ENCODE measurements at places on chromosomes 16 and 17.

DNA sequence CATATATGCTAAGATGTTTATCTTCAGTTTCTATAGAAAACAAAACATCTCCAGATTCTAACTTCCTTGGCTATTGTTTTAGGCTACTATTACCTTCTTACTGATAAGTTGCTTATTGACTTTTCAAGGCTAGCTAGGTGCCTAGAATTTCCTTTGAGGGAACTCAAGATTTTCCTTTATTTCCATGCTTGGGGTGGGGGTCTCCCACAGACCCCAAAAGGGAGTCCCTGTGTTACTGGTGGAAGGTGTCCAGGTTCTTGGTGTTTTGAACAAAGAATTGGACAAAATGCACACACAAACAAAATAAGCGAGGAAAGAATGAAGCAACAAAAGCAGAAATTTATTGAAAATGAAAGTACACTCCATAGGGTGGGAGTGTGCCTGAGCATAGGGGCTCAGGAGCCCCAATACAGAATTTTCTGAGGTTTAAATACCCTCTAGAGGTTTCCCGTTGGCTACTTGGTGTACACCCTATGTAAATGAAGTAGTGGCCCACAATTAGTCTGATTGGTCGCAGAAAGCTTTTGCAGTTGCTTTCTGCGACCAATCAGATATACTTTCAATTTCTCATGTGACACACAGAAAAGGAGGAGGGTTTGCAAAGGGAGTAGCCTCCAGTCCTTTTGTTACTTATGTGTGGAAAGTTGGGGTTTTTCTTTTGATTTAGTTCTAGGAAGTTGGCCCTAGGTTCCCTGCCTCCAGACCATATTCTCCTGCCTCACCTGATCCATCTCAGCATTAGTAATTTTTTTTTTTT lies 67.5 kb downstream of the MARF1 start:
- no peak for DNase-seq

- no peak for DNase-seq
These were observed 3.8 kb downstream of the ARHGDIA start for GRCh38 chr17:81867170-81867990.

DNA sequence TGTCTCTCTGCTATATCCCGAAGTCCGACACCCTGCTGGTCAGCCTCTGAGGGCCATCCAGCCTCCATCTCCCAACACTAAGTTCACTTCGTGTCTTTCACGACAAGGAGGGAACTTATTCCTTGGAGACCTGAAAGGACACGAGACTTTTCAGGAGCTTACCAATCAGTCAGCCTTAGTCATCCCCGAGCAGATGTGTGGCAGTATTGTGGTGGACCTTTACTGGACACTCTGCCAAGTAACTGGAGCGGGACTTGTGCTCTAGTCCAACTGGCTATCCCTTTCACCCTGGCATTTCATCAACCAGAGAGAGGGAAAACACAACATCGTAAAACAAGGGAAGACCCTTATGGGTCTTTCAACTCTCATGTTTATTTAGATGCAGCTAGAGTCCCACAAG lies 87.1 kb downstream of the EMP2 start:
- no peak for DNase-seq

GRCh38 chr16:84768061-84768807 lies 51.6 kb upstream of the CRISPLD2 start:
- DNase-seq: no peak

DNA sequence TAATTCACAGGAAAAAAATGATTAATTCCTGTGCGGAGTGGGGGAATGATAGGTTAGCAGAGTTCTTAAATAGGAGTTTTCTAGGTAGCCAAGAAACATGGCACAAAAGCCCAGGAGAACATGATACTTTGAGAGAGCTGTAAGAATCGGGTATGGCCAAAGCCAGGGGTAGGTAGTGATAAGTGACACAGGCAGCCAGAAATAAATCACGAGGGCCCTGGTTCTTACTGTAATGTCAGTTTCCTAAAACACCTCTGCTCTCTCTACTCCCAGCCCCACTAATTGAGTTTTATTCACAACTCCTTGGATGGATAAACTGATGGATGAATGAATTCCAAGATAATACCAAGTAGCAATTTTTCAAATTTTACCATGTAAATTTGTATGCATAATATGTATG lies 54.1 kb downstream of the VAT1L start:
- no peak for DNase-seq

DNA sequence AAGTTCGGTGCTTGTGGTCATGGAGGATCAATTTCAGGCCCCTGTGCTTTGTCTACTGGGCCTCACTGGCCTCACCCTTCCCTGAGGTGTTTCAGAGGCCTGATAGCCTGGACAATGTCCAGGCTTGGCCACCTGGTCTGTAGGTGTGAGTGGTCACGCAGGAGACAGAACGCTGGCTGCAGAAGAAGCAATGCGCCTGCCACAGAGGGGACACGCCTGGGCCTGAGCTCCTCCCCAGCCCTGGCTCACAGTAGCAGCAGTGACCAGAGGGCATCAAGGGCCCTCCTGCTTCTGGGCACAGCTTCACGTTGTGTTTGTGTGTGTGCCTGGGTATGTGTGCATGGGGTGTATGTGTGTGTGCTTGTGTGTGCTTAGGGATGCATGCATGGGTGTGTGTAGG lies 1.9 kb upstream of the PITPNM3 start:
- DNase-seq: no peak

DNA sequence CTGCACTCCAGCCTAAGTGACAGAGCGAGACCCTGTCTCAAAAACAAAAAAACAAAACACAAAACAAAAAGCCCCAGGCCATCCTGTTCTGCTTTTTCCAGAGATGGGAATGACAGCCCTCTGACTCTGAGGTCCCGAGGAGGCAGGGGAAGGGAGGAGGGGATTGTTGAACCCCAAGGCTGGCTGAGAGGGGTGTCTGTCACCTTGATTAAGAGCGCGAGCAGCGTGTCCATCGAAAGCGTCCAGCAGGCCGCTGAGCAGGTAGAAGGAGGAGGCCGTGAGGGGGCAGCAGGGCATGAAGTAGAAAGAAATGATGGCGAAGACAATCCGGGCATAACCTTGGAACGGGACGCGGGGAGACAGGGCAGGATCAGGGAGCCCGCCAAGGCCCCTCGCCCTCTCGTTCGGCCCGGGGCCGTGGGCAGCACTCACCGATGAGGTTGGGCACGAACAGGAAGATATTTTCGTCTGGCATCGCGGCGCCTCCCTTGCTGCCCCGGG lies 593 bp downstream of the CDIPT start:
- DNase-seq: no peak

DNA sequence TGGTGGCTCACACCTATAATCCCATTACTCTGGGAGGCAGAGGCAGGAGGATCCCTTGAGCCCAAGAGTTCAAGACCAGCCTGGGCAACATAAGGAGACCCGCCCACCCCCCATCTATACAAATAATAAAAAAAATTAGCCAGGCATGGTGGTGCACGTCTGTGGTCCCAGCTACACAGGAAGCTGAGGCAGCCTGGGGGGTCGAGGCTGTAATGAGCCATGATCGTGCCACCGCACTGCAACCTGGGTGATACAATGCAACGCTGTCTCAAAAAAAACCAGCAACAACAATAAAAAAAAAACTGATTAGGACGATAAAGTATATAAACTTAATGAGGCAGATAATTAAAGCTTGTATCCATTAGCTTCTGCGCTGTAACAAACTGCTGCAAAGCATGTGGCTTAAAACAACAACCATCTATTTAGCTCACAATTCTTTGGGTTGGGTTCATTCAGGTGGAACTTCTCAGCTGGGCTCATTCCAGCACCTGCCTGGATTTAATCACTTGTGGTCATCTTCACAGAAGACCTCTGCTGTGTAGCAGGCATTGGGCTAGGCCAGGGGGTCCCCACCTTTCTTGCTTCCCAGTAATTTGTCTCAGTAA lies 45.8 kb downstream of the LCMT1 start:
- DNase-seq: no peak
